IMR-90 (cell line): ENCODE measurements at places on chromosomes 3 and 15. TPM values are rescaled to one million over a fixed set of nuclear protein-coding genes. Genes with fewer than 3 reads are reported as not detected.

DNA sequence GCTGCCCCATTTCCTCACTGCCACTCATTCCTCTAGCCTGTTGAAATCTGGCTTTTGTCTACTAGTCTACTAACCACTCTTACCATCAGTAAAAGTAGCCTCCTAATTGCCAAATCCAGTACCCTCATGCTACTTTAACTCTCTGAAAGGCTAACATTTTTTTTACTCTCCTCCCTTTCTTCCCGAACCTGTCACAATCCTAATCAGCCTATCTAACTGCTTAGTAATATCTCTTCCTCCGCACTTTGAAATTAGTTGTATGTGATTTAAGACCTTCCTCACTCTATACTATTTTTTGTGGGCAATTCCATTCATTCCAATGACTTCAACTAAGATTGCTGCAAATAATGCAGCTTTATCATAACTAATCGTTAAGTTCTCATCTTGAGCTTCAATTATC lies 3.7 kb downstream of the SENP7 start:
- H3K27me3 ChIP-seq, result no peaks in the 10 kb centered on the region
- H3K36me3 ChIP-seq, result peaks cover 2% of the 10 kb centered on the region; the same call in 1 of the 2 replicates
- H3K4me3 ChIP-seq, result no peak overlapping the region
- no peak for DNase-seq

ROBO1 gene
- 23.8 and 24.1 TPM in 2 replicates for polyA plus RNA-seq

RASGRF1 gene
- polyA plus RNA-seq, result 0.06 and 0.15 TPM in 2 replicates

- peaks cover 28% of the 10 kb centered on the region for H3K27me3 ChIP-seq
- no peaks in the 10 kb centered on the region for H3K36me3 ChIP-seq
- no peak for DNase-seq
- H3K27ac ChIP-seq, result no peak overlapping the region
These were observed 12.4 kb downstream of the LAMP3 start for GRCh38 chr3:183149915-183150750.

DNA sequence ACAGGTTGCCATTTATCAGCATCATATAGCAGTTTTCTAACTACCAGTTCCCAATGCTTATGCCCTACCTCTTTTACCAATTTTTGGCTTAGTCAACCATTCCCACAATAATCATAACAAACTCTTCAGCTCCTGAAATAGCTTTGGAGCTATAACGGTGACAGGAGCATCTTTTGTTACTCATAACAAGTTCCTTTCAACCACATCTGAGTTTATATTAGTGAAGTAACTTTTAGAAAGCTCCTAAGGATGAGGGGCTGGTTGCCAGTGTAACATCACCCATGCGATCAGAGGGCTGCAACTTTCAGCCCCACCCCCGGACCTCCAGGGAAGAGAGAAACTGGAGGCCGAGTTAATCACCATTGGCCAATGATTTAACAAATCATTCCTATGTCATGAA lies 495.3 kb upstream of the RASGRP1 start:
- H3K36me3 ChIP-seq, result no peaks in the 10 kb centered on the region
- no peak overlapping the region for H3K27ac ChIP-seq
- no peaks in the 10 kb centered on the region for H3K27me3 ChIP-seq
- no peak overlapping the region for H3K4me3 ChIP-seq

GRCh38 chr15:75198560-75199356 lies 2.9 kb upstream of the C15orf39 start:
- no peak overlapping the region for H3K4me3 ChIP-seq
- H3K36me3 ChIP-seq, result no peaks in the 10 kb centered on the region
- peaks cover 35% of the 10 kb centered on the region for H3K27me3 ChIP-seq
- peaks cover 15% of the 10 kb centered on the region; the same call in 1 of the 2 replicates for H3K4me1 ChIP-seq
- DNase-seq, result peak; percentile 49
